Transverse colon (tissue), 4 donors: ENCODE measurements at places on chromosomes 7 and 10. TPM values are rescaled to one million over a fixed set of nuclear protein-coding genes. Genes with fewer than 3 reads are reported as not detected.

DNA sequence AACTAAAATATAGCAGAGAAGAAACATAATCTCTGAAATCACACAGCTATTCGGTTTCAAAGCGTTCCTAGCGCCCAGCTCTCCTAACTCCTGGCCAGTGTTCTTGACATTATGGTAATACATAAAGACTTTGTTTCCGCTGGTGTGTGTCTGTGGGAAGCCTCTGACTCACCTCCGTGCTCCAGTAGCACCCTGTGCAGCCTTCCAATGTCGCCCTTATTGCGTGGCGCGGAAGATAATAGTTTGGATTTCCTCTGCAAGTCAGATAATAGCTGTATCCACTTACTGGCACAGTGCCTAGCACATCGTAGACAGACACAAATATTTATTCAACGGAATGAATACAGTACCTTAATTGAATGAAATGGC is 570 bp downstream of the BMS1 start:
- peak; percentile 15 for DNase-seq
- H3K4me3 ChIP-seq: peak overlapping the region; percentile 58
- H3K27me3 ChIP-seq: peaks cover 1% of the 10 kb centered on the region
- H3K36me3 ChIP-seq: no peaks in the 10 kb centered on the region
- H3K4me1 ChIP-seq: peaks cover 19% of the 10 kb centered on the region

GRCh38 chr10:20105236-20105635 is 289.0 kb downstream of the PLXDC2 start:
- no peaks in the 10 kb centered on the region for H3K36me3 ChIP-seq
- H3K27me3 ChIP-seq: no peaks in the 10 kb centered on the region
- H3K4me3 ChIP-seq: no peak overlapping the region

- no peaks in the 10 kb centered on the region for H3K27me3 ChIP-seq
- no peaks in the 10 kb centered on the region for H3K36me3 ChIP-seq
- H3K4me1 ChIP-seq: no peaks in the 10 kb centered on the region
- H3K4me3 ChIP-seq: no peak overlapping the region
- no peak for DNase-seq
Measured at GRCh38 chr10:122096705-122097104, 107.7 kb downstream of the TACC2 start.

DNA sequence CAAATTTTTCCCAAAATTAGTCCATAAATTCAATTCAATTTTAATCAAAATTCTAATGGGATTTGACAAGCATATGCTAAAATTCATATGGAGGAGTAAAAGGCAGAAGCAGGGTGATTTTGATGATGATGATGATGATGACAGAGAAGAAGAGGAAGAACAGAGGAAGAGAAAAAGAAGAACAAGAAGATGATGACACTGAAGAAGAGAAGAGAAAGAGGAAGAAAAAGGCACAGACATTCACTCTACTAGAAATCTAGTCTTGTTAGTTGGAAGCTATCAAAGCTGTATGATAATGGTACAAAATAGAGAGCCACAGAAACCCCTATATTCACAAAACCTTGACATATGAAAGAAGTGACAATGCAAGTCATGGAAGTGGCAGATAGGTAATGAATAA is 157.9 kb downstream of the ELMO1 start:
- H3K4me3 ChIP-seq: no peak overlapping the region
- H3K27me3 ChIP-seq: no peaks in the 10 kb centered on the region
- H3K27ac ChIP-seq: no peak overlapping the region
- DNase-seq: no peak

- peak overlapping the region; percentile 78 for H3K27ac ChIP-seq
- H3K4me3 ChIP-seq: no peak overlapping the region
- no peaks in the 10 kb centered on the region for H3K36me3 ChIP-seq
- no peaks in the 10 kb centered on the region for H3K27me3 ChIP-seq
- peak; percentile 57 for DNase-seq
Measured at GRCh38 chr7:50657341-50657873, 92.2 kb upstream of the DDC start.

DNA sequence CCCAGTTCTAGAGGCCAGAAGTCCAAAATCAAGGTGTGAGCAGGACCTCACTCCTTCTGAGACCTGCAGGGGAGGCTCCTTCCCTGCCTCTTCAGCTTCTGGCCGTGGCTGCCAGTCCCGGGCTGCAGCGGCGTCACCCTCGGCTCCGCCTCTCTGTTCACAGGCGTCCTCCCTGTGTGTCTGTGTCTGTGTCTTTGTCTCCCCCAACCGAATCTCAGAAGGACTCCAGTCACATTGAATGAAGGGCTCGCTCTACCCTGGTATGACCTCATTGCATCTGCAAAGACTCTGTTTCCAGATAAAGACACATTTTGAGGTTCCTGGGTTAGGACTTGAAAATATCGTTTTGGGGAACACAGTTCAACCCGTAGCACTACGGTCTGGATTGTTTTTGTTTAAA is 33.1 kb upstream of the GALNT11 start:
- peaks cover 47% of the 10 kb centered on the region for H3K27me3 ChIP-seq
- no peaks in the 10 kb centered on the region for H3K36me3 ChIP-seq
- H3K4me1 ChIP-seq: no peaks in the 10 kb centered on the region

GRCh38 chr10:77837248-77837924 is 89.2 kb downstream of the DLG5 start:
- H3K36me3 ChIP-seq: no peaks in the 10 kb centered on the region
- H3K27ac ChIP-seq: peak overlapping the region; percentile 37
- no peaks in the 10 kb centered on the region for H3K27me3 ChIP-seq

GRCh38 chr10:74841265-74841973 is 15.0 kb downstream of the KAT6B start:
- no peak overlapping the region for H3K4me3 ChIP-seq
- H3K27me3 ChIP-seq: no peaks in the 10 kb centered on the region
- H3K36me3 ChIP-seq: no peaks in the 10 kb centered on the region
- peaks cover 44% of the 10 kb centered on the region for H3K4me1 ChIP-seq

- H3K27me3 ChIP-seq: no peaks in the 10 kb centered on the region
- H3K27ac ChIP-seq: no peak overlapping the region
- no peaks in the 10 kb centered on the region for H3K4me1 ChIP-seq
- H3K36me3 ChIP-seq: peaks cover 3% of the 10 kb centered on the region
Measured at GRCh38 chr10:117327262-117327661, 48.0 kb downstream of the PDZD8 start.

- no peak overlapping the region for H3K4me3 ChIP-seq
- H3K4me1 ChIP-seq: peaks cover 3% of the 10 kb centered on the region
- DNase-seq: peak; percentile 42
- H3K27me3 ChIP-seq: no peaks in the 10 kb centered on the region
- H3K36me3 ChIP-seq: no peaks in the 10 kb centered on the region
Measured at GRCh38 chr7:91771921-91772815, 108.3 kb downstream of the MTERF1 start.

MICALL2 gene
- total RNA-seq: 113 TPM

DNA2 gene
- total RNA-seq: 6.7 TPM

PON3 gene
- 0.60 TPM for total RNA-seq

TMEM270 gene
- total RNA-seq: not detected

LUC7L2 gene
- total RNA-seq: 57.3 TPM
